ENCODE measurements at places on chromosomes 5 and 9.
A peak's percentile ranks its signal among the peaks of the same experiment; 100 is the strongest.

GRCh38 chr5:52776116-52776515, 11.6 kb upstream of the ITGA1 start:
- no peak for DNase-seq

DNA sequence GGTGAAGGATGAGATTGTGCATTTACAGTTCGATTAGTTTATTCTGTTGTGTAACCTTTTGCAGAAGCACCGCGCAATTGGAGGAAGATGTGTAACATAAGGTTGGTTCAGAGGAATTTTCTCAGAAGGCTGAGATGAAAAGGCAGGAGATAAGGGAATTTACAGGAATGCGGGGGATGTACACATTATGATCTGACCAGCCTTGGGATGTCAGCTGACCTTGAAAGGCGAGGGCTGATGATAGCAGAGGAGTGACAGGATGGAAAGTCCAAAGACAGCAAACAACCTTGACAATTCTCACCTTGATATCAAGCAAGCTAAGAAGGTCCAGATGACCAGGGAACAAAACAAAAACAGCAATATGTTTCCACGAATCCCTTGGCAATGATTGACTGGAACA, 88.8 kb downstream of the OTULIN start:
- no peak for DNase-seq

DNA sequence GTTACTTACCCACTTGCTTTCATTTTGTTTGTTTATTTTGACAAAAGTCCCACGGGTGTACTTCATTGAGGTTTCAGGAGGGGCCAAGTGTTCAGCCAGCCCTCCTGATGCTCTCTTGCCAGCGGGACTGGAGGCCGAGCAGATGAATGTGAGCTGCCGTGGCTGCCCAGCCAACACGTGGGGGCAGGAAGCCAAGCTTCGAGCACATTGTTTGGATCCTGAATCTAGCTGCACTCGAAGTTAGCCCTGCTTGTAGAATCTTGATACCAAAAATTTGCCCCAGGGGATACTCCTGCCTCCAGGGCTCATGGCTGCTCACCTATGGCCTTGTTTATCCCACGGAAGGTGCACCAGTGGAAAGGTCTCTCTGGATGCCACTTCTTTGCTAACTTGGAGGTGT, 49.3 kb downstream of the RASGEF1C start:
- DNase-seq: no peak

DNA sequence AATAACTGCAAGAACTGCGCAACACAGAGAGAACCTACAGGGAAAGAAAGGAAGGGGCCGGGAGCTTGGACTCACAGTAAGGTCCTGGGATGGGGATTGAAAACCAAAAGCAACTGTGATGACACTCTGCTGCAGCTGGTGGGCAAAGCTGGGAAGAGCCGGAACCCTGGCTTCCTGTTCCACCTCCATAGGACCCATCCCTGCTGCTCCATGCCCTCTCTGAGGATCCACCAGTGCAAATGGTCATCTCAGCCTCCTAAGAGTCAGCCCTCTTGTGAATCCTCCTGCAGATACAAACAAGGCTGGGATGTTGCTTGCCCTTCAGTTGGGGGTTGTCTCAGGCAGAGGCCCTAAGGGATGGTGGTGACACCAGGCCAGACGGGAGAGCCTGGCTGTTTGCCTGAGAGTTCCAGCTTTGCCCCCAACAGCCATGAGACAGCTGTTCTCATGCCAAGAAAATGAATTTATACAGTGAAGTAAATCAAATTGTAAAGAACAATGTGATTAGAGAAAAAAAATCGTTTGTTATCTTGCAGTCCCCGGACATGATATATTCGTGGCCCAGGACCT, 90.8 kb downstream of the TENT4A start:
- no peak for DNase-seq

DNA sequence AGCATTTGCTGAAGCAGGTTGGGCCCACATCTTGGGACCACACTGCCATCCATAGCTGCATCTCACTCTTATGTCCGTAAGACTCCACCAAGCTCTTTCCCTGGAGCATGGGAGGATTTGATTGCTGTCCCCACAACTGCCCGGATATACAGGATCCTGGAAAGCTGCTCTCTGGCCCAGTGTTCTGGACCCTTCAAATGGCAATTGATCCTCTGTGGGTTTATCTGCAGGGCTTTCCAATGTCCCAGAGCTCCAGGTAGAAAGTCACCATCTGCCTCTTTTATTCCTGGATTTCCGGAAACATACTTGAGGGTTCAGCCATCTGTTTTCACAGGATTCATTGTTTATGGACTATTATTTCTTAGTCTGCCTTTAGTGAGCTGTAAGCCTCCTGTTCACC, 214.6 kb downstream of the SREK1 start:
- no peak for DNase-seq

GRCh38 chr5:89388872-89389271, 505.9 kb upstream of the MEF2C start:
- DNase-seq: no peak

DNA sequence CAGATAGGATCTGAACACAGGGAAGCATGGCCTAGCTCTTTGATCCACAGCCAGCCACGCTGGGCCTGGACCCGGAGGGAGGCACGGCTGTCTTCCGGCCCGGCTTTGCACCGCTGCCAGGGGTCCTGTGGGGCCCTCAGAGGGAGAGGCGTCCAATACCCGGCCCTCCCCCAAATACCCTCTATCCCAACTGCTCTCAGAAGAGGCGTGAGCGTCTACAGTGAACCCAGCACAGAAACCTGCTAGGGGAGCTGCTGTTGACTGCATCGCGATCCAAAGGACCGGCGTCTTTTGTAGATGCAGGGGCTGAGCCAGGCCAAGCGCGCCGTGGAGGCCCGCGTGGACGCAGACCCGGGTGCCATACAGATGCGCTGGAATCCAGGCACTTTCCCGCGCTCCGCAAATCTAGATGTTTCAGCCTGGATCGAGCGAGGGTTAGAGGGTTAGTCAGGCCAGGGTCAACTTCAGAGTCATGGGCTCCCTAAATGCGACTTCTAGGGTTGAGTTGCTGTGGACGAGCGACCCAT, 1.1 kb upstream of the TCF7 start:
- peak; percentile 51 for DNase-seq

DNA sequence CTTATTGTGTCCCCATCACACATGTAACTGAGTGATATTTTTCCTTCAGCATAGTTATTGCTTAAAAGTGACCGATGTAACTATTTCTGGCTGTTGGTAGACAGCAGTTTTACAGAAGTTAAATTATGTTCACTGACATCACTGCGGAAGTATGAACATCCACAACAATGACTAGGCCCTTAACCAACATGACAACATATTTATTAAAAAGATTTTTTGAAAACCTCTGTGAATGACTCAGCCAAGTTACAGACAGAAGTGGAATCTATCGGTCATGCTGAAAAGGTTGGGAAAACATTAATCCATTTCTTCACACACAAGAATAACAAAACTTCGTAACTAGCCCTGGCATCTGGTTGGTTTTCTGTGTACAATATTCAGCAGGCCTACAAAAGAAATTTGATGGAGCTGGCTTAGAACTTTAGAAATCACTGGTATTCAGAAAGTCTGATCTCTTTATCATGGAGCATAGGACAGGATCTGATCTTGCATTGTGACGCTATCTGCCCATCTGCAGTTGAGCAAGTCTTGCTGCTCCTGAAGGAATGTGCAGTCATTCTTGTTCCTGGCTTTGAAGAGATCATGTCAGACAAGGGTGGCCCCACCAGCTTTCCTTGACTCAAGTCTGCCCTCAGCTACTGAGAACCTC, 6.5 kb downstream of the GLIS3 start:
- no peak for DNase-seq

DNA sequence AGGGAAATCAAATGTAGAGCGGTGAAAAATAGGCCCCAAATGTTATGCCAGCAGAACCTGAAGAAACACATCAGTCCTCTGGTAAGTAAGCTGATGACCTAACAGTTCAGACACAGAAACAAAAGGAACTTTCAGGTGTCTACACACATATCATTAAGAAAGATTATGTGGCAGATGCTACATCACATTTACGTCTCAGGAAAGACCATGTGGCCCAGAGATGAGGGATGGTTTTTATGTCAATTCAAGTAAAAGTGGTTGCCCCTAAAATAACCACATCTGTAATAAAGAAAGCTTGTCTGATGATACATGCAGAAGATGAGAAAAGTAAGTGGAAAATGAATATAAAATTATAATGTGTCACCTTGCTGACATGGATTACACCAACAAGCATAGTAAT, 31.4 kb downstream of the GNAQ start:
- no peak for DNase-seq

DNA sequence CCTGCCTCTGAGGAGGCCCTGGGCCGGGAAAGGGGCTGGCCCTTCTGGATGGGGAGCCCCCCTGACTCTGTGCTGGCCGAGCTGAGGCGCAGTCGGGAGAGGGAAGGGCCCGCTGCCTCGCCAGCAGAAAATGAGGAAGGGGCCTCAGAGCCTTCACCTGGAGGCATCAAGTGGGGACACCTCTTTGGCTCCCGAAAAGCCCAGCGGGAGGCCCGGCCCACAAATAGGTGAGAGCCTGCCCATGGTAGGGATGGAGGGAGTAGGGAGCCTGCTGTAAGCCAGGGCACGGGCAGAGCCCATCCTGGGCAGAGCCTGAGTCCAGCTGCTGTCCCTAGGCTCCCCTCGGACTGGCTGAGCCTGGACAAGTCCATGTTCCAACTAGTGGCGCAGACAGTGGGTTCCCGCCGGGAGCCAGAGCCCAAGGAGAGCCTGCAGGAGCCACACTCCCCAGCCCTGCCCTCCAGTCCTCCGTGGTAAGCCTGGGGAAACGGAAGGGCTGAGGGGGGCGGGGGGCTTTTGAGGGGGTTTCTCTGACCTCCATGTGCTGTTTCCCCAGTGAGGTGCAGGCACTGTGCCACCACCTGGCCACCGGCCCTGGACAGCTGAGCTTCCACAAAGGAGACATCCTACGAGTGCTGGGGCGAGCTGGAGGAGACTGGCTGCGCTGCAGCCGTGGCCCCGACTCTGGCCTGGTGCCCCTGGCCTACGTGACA, 44.3 kb upstream of the TESK1 start:
- no peak for DNase-seq

DNA sequence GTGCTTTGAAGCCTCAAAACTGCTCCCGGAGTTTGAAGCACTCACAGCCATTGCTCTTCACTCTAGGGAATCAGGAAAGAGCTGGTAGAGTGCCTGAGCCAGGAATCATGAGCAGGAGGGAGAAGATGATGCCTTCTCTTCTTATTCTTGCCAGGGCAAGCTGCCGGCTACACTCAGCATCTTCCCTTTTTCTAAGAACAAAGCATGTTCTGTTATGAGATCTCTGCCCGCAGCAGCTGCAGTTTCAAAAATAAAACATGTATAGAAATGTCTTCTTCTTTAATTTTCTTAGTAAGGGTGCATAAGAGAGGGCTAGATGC, 57.9 kb upstream of the RICTOR start:
- DNase-seq: peak; percentile 40

DNA sequence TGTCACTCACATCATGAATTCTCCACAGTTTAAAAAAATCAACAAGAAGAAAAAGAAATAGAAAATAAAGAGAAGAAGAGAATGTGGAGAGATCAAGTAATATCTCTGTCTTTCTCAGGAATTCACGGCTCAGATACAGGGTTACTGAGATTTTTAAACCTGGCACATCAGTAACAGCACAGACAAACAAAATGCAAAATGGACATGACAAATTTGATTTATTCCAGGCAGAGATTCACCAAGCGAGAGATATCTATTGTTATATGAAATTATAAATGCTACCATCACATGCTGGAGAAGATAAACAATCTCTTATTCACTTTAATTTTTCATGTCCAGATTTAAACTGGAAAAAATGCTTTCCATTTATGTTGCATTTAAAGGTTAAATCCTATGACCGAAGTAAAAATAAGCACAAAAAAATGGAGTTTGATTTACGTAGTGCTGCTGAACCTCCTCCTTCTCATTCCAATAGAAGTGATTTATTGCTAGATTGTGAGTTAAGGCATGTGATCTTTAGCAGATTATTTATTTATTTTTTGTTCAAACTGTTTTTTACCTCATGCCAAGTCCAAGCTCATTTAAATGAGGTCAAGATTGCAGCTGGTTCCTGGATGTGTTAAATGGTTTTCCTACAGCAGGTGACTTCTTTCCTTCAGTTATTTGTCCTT, 926.4 kb downstream of the MAT2B start:
- DNase-seq: no peak

DNA sequence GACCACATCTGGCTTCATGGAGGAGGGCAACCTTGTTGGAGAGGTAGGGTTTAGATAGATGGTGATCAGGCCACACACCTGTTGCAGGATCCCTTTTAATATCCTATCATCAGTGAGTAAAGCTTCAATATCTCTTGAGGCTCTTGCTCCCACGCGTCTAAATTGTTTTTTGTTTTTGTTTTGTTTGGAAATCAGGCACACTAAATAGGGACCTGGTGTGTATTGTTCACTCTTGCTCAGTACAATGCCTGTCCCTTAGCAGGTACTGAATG, 2.6 kb upstream of the TMEM268 start:
- no peak for DNase-seq

DNA sequence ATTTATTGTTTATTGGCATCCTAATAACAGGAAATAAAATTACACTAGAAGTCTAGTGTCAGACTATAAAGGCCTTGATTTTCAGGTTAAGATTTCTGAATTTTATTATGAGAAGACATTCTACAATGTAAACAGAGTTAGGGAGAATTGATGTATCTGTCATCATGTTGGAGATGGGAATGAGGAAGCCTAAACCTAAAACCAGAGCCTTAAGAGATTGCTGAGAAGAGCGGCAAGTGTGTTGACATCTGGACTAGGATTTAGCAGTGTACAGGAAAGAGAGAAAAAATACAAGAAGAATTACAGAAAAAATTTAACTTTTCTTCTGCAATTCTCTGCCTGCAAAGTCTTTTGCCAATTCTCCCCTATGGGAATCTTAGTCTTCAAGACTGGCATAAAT, 525.5 kb downstream of the NR2F1-AS1 start:
- no peak for DNase-seq

DNA sequence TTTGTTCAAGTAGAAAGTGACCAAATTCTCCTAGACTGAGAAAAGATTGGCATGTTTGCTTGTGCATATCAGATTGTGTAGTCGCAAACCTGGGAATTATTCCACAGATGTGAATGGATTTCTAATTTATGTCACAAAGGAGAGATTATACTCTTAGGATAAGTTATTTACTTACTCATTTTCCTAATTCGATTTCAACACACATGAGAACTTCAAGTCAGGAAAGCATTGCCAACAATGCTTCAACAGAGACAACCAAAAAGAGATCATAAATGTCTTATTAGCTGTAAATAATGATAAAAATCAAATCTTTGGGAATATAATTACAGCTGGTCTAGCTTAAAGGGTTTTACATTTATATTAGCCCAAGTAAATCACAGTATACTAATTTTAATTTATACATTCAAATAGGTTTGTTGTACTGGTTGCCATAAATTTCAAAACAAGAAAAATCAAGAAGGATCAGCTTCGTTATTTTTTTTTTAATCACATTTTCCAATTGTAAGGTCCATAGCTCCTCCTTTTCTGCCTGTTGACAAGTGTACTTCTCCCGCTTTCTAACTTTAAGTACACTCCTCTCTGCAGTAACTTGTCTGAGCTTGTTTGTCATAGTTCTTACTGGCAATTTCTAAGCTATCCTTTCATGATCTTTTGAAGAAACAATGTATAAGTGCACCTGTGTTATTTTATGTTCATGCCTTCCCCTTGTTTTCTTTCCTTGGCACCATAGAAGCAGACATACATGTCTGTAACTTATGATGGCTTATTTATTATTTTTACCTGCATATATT, 246.6 kb downstream of the DEPDC1B start:
- no peak for DNase-seq

All from retina (tissue), 1 donor.